Thoracic aorta (tissue), 2 donors: ENCODE measurements at places on chromosomes 12 and 14. TPM values are rescaled to one million over a fixed set of nuclear protein-coding genes. Genes with fewer than 3 reads are reported as not detected.
A peak's percentile ranks its signal among the peaks of the same experiment; 100 is the strongest.

DNA sequence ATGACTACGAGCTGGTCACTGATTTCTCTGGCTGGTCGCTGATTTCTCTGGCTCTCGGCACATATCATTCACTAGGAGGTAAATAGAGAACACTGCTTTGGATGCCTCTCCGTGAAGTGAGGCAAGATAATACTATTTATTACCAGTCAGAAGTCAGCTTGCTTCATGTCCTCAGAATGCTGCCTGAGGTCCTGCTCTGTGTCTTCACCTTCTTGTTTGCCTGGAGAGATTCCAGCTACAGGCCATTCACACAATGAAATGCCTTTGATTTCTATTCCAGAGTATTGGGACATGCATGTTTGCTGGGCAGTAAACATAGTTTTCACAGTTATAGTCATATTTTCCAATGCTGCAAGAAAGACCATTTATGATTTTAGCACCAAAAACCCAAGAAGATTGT, 106.7 kb downstream of the AEBP2 start:
- DNase-seq: no peak

Gene C12orf42
- total RNA-seq: not detected

DNA sequence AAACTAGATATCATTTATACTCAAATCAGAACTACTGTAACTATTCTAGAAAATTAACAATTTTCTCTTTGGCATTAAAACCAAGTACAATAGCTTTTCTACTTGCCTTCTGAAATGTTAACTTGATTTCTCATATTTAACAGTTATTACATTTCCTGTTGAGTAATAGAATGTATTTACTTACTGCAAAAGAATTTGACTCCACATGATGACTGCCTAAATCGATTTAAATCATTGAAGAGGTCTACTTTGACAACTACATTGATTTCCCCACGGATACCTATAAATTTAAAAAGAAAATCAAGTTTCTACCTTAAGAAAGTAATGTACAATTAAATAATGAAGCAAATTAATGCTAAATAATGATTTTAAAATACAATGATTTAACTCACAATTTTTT, 18.9 kb downstream of the C2CD5 start:
- no peak for DNase-seq

DNA sequence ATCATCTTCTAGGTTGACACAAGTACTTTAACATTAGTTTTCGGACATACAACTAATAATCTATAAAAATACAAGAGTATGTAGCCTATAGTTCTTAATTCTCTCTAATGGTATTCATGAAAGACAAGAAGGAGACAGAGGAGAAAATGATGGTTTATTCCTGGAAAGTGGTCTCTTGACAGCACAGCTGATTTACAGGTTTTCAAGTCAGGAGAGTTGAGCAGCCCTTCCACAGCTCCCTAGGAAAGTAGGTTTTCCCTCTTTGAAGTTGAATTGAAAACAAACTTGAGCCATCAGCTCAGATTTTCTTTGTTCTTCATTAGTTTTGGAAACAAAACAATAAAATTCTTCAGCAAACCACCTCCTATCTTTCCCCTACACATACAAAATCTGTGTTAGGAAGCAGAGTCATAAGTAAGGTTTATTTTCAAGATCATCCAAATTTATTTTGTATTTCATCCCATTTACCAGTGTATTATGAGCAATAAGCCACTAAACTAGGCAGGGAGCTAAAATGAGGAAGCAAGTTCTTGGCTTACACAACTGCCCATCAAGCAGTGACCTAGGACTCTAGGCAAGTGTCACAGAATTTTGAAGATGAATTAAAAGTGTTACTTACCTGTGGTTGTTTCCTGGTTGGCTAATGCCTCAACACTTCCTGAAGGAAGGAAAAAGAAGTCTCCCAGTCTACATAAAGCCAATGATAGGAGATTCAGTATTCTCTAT, 357.0 kb downstream of the BCAT1 start:
- DNase-seq: no peak

DNA sequence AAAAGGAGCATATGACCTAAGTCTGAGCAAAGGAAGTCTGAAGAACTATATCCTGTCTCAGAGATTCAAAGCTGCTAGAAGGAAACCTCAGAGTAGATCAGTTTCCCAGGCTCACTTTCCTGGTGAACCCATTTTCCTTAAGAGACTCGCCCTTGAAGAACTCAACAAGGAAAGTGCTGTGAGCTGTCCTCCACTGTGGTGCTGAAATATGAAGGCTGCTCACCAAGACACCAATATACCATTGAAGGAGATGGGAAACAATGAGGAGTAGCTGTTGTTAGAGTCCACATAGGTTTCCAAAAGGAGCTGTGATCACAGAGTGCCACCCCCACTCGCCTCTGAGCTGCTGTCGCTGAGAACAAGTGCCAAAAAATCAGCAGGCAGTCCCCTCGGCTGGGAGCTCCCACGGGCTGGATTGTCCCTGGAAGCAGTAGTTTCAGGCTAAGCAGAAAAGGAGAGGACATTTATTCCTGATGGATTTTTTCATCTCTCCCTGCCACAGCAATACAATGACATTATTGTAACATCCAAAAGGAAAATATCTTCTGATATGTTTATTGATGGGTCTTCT, 282.1 kb downstream of the RPS29 start:
- no peak for DNase-seq

Gene DTX3
- 55.1 TPM for total RNA-seq

Gene AGAP2
- total RNA-seq: 3.5 TPM

Gene OTOGL
- total RNA-seq: 0.81 TPM

DNA sequence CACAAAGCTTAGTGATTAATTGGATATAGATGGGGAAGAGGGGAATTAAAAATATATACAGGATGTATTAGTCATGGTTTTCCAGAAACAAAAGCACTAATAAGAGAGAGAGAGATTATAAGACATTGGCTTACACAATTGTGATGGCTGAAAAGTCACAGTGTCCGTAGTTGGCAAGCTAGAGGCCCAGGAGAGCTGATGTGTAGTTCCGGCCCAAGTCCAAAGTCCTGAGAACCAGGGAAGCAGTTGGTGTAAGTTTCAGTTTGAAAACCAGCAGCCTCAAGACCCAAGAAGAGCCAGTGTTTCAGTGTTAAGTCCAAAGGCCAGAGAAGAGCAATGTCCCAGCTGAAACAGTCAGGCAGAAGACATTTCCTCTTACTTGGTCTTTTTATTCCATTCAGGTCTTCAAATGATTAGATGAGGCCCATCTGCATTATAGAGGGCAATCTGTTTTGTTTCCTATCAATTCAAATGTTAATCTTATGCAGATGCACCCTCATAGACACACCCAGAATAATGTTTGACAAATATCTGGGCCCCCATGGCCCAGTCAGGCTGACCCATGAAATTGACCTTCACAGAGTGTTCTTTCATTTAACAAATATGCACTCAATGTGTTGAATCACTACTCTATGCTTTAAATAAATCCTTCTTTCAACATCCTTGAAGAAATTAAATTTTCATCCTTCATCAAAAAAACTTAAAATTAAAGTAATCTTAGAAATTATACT, 67.2 kb upstream of the DIO2 start:
- DNase-seq: peak; percentile 2

DNA sequence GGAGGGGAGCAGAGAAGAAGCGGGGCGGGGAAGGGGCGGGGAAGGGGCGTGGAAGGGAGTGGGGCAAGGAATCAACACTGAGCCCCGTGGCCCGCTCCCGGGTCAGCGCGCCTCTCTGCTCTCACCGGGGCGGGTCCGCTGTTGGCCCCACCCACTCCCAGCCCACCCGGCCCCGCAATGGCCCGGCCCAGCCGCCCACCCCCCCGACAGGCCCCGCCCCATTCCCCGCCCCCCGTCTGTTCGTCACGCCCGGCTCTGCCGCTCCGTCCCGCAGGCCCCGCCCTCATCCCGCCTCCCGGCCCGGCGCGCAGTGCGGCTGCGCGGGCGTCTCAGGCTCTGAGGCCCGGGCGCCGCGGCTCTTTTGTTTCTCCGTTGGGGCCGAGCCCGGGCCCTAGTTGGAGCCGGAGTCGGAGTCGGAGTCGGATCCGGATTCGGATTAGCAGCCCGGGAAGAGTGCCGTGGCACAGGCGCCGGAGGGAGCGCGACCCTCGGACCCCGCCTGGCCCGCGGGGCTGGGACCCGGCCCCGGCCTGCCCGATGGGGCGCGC, at the start of gene ULK1:
Gene ULK1 (plus strand): TSS at position 310 of the 548 bp plus-strand sequence. CDS start 380 bp downstream, outside the sequence.
- peak; percentile 76 for DNase-seq
